ENCODE measurements at places on chromosomes 3 and 15.

GRCh38 chr3:48472923-48473616 lies 26.5 kb downstream of the ATRIP start:
- peak; percentile 93 for DNase-seq

- no peak for DNase-seq
These were observed 206.3 kb upstream of the CHRNA7 start for GRCh38 chr15:31824024-31824423.

DNA sequence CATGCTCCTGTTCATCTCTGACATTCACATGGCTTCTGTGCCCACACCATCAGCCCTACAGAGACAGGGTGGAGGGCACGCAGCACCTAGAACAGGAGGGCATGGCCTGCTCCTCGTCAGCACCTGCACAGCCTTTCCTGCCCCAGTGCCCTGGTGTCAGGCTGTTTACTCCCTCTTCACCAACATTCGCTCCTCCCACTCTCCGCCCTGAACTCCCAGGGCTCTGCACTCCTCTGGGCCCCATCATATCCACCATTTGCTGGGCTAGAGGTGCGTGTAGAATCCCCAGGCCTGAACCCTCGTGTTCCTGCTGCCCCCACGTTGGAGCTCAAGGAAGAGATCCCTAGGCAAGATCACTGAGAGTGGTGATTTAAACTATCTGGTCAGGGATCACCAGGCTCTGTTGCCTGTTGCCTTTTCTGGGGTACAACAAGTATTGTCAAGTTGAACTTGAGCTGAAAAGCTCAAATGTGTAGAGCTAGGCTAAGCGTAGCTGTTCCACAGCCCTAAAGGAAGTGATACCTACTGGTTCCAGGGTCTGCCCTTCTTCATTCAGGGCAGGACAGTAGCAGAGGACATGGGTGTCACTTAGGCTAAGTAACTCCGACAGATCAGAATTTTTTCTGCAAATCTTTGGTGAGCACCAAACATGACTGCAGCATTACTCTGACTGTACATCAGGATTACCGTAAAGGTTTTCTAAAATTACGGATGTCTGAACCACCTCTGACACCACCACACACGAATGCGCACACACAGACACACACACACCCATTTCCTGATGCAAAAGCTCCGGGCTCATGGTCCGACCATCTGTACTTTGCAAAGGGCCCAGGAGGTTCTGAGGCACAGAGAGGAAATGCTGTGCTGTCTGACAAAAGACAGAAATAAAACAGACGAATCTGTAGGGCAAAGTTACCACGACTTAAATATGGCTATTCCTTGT lies 43.7 kb upstream of the GNB5 start:
- no peak for DNase-seq

- no peak for DNase-seq
These were observed 49.4 kb upstream of the RPL32 start for GRCh38 chr3:12890610-12891390.

DNA sequence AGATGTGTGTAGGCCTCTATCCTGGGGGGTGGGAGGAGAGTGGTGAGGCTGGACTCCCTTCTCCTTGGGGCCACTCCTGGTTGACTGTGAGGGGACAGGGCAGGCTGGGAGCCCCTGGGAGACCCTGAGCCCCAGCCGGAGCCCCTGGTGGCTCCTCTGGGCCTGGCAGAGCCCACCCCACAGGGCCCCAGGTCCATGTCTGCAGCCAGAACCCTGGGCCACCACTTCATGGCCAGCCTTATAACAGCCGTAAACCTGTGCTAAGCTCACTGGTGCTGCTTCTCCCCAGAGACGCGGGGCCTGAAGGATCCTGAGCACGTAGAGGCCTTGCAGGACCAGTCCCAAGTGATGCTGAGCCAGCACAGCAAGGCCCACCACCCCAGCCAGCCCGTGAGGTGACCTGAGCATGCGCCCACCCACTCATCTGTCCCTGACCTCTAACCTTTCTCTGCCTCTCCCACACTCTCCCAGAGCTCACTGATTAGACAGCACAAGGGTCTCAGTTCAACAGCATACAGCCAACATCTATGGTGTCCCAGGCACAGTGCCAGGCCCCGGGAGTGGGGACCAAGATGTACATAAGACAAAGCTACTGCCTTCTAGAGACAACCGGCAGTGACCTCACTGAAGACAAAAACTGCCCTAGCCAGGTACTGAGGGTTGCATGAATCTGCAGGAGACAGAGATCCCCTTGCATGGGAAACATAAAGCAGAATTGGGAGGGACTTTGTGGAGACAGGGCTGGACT lies 3.5 kb downstream of the NR2E3 start:
- no peak for DNase-seq

DNA sequence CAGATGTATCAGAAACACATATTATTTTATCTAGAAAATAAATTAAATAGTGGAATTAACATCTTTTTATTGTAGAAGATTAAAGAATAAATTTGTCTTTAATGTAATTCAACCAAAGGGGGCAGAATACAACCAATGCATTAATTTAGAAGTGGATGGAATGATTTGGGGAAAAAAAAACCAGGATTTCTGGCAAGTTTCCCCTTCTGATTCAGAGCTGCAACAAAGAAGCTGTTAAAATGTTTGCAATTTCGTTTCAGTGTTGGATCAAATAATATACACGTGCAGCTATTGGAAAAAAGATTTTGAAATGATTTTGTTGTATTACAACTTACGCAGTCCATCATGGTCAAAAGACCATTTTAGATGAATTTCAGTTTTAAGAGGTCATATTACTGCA lies 71.6 kb upstream of the ZNF280D start:
- DNase-seq: no peak

- DNase-seq: no peak
These were observed 437.2 kb downstream of the SI start for GRCh38 chr3:164641071-164641470.

DNA sequence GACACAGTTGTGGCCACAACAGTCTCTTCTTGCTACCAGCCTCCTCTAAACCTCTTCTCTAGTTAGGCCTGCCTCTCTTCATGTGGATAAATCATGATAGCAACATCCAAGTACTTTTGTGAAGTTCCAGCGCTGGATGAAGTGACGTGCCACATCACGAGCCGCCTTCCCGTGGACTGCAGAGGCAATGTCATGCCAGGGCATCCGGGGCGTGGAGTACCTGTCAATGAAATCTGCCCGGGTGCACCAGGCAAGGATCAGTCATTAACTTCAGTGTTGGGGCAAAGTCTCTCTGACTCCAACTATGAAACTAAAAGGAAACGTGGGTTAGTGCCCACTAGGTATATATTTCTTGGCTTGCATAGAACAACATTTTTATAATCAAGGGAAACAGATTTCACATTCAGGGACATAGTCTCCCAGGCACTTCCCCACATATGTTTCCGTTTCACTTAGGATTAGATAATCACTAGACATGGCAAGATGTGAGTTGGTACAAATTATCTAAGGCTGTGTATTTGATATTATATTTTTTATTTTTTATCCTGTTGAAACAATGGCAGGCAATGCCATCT lies 133.6 kb downstream of the PLD1 start:
- DNase-seq: no peak

- DNase-seq: no peak
These were observed 103.1 kb upstream of the CCNL1 start for GRCh38 chr3:157263027-157263426.

Measured in stimulated activated CD8-positive, alpha-beta memory T cell treated with anti-CD3 and anti-CD28 coated beads, Interleukin-7, amount 100 ng/mL, for 4 hours (primary cell).